ENCODE measurements at places on chromosomes 1 and 21.

GRCh38 chr21:37855271-37855646, 61.0 kb downstream of the KCNJ6 start:
- no peak for DNase-seq

- DNase-seq: peak; percentile 39
Measured at GRCh38 chr1:167491586-167492461, 26.5 kb downstream of the CD247 start.

DNA sequence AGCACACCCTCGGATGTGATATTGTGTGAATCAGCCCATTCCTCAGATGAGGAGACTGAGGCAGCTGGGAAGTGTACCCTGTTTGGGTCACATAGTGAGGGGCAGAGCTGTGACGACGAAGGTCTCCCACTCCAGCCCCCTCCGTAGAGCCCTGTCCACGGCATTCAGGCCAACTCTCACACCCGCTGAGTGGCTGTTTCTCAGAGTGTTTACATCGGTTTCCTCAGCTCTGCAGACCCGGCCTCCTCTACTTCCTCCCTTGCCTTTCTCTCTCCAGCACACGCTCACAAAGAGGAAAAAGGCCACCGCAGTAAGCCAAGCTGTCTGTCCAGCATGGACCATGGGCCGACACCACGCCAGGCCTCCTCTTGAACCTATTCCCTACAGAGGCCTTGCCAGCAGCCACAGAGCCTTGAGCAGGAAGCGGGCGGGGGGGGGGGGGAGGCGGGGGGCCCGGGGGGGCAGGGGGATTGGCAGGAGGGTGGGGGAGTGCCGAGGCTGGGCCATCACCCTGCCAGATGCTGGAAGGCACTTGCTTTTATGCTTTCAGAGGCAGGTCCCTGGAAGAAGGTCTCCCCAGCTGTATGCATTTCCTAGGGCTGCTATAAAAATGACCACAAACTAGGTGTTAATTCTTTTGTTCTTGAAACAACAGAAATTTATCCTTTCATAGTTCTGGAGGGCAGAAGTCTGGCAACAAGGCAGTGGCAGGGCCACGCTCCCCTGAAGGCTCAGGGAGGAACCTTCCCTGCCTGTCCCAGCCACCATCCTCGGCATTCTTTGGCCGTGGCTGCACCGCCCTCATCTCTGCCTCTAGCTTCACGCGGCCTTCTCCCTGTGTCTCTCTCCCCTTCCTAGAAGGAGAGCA, 178.4 kb downstream of the PSMG1 start:
- DNase-seq: no peak

- no peak for DNase-seq
Measured at GRCh38 chr1:85911742-85912141, 203.5 kb upstream of the ZNHIT6 start.

DNA sequence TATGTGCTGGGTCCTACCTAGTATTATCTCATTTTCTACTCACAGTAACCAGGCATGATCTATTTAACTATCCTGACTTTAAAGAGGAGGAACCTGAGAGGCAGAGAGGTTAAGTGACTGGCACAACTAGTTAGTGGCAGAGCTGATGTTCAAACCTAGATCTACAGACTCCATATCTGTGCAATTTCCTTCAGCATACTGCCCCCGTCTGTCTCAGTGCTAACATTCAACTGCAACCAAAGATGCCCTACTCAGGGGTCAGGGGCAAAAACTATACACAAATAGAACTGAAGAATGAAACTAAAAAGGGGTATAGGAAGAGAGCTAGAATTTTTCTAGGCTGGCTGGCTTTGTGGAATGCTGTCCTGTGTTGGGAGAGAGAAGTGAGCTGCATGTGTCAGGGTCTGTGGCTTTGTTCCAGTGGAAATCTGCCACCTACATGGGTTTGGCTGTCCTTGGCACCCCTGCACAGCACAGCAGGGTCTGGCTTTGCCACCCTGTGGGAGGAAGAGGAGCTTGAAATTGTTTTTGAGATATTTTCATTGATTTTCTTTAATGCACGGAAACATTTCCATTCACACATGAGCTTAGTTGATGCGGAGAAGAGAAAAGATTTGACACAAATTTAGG, 368.5 kb downstream of the RPS6KC1 start:
- DNase-seq: no peak

- no peak for DNase-seq
Measured at GRCh38 chr1:24911651-24912155, 18.4 kb downstream of the RUNX3 start.

- no peak for DNase-seq
Measured at GRCh38 chr1:8021676-8022266, 4.3 kb downstream of the ERRFI1 start.

DNA sequence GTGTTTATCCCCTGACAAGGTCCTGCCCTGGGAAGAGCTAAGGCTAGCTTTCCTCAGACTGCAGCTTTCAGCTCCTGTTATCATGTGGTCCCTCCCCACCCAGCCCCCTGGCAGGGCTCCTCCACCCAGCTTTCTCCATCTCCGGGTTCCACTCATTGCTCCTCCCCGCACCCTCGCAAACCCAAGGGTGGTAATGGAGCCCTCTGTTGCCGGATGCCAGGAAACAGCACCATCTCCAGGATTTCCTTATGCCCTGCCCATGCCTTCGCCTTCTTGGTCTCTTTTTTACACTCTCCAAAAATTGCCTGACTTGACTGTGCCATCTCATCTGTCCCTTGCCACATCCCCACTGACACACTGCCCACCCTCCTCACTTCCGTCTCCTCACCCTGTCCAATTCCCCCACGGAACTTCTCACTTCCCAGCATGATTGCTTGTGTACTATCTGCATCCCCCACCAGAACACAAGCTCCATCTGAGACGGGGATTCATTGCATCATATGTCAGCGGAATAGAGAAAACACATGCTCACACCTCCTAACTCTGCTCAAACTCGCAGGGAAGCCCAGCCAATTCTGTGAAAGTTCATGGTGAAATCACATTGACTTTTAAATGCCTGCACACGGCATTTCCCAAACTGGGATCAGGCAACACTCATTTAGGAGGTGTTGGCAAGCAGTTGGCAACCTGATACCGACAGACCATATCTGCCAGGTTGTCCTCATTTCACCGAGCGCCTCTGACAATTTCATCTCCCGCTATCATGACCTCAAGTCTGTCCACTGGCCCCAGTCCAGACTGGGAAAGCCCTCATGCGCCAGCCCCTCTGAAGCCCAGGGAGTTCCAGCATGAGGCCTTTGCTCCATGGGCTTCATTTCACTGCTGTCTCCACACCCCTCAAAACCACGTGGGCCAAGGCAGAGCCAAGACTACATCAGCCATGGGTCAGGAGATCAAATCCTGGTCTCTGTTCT, 201.1 kb downstream of the MATN1 start:
- DNase-seq: no peak

DNA sequence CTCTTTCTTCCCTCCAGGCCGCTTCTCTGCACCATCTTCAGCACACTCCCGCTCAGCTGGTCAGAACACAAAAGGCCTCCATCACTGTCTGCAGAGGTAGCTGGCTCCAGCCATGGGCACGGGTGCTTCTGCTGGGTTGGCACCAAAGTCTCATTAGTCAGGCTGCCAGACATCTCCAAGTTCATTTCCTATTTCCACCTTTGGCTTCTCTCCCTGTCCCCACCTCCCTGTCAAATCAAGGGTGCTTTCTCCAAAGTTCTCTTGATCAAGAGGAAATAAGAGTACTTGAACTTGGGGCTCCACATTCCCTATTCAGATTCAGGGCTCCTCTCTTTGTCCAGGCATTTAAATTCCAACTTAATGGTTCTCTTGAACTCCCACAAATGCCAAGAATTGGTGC, 33.9 kb upstream of the GRIK3 start:
- DNase-seq: no peak

DNA sequence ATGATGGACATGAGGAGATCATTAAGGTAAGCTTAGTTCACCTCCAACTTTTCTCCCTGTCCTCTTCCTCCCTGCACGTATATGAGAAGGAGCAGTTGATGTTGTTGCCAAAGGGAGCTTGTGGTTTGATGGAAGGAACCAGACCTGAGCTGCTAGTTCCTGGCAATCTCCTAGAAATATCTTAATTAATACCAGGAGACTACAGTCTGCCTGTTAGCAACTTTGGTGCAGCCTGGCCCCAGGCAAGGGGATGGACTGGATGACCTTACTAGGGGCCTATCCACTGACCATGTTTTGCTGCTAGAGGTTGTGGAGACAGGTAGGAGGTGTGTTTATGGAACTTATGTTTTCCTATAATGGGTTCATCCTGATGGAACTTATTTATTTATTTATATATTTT, 22.6 kb downstream of the TUFT1 start:
- DNase-seq: no peak

GRCh38 chr1:7335224-7335879, 435.7 kb upstream of the VAMP3 start:
- no peak for DNase-seq

DNA sequence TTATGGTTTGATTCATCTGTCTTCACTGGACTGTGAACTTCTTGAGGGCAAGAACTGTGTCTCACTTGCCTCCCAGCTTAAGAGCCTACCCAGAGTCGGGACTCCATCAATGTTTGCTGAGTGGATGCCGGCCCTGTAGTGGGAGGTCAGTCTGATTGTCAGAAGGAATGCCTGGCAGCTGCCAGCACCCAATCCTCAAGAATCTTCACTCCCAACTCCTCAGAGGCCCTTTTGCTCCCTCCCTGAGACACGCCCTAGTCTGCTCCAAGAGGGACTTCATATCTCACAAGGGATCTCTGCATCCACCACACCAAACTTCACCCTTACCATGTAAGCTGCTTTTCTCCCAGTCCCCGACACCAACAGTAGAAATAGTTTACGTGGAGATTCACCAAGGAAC, 15.2 kb upstream of the KDM4A start:
- DNase-seq: no peak

DNA sequence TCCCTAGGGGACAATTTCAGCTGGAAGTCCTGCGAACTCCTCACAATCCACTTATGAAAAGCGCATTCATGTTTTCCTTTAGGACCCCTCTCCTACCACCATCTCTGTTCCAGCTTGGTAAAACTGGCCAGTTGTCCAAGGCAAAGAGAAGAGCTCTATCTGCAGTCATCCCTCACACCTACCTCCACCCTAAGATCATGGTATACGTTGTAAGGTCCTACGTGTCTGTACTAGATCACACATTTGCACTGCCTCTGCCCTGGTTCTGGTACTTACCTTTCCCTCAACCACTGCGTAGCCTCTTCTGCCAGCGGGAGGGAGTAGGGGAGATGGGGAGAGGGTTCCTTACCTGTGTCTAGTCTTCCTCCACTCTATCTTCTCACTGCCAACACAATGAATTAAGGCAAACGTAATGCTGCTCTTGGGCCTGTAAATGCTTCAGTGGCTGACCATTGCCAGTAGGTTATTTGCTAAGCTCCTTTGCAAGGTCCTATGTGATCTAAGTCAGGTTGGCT, 739 bp upstream of the NUP133 start:
- no peak for DNase-seq

- no peak for DNase-seq
Measured at GRCh38 chr1:182059936-182060335, 1.6 kb downstream of the ZNF648 start.

DNA sequence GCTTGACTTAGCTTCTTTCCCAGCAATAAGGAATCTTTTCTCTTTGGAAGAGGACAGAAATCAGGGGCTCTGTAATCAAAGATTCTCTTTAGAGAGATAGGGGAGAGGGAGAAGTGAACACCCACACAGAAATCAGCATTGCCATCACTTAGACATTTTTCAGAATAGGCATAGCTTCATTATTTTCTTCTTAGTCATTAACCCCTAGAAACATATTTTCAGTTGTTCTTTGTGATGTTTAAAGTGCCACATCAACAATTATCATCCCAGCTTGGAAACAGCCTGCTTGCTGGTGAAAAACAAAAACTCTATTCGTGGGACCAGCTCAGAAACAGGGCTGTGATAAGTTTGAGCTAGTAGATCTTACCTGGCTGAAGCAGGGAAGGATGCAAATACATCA, 88.3 kb upstream of the SLC44A3 start:
- DNase-seq: no peak

GRCh38 chr1:77905603-77906002, 17.2 kb downstream of the NEXN start:
- no peak for DNase-seq

DNA sequence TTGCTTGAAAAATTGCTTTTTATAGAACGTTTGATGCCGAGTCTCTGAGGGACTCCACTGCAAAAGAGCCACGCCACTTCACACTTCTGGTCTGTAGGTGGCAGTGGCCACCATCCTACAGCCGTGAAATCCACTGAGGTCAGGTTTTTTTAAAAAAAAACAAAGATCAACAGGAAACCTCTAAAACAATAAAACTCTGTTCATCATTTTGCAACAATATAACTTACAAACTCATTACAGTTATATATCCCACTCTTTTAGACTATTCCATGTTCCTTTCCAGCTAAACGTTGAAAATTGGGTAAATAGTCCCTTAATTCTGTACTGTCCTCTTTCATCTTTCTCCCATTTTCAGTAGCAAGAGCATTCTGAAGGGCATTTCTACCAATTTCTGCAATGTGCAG, 64.6 kb upstream of the FMN2 start:
- no peak for DNase-seq

GRCh38 chr1:54010415-54011117, 7.4 kb downstream of the LDLRAD1 start:
- DNase-seq: no peak

DNA sequence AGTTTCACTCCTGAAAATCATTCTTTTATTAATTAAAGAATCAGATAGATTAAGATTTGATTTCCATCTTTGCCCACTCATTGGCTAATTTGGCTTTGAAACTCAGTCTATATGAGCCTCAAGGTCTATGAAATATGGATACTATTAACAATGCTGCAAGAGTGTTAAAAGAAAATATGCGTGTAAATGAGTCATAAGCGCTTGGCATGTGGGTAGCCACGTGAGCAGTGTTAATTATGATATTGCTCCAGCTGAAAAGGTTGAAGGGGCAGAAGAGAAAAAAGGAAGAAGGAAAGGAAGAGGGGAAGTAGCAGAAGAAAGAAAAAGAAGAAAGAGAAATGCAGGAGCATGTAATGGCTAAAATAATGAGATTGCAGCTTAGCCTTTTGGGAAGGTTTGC, 151.4 kb downstream of the CHRM3 start:
- no peak for DNase-seq

DNA sequence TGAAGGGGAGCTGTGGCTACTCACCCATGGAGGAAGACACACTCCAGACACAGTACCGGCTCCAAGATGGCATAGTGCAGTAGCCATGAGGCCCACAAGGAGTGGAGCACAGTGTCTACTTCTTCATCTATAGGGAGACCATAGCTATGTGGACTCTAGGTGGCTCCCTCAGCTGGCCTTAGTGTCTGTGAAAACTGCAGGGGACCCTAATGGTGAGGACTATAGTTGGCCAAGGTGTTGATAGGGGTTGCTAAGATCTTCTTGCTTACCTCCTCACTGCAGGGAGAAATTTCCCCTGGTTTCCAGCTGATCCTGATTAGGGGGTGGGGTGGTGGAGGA, 58.9 kb downstream of the DIPK1A start:
- no peak for DNase-seq

GRCh38 chr1:186775036-186775435, 53.7 kb upstream of the PLA2G4A start:
- no peak for DNase-seq

DNA sequence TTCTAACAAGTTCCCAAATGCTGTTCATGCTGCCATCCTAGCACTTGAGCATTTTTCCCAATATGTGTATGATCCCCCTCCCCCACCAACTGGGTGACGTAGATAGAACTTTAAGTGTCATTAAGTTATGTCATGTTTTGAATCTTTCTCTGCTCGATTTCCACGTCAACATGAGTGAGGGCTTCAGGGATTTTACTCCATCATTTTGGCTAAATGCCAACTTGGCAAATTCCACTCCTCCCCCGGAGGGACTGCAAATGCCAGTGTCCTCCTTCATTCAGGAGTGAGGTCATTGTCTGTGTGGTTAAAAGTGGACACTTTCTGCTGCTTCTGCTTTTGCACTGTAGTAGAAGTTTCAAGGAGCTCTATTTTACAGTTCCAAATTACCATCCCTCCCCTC, 201.7 kb downstream of the FGGY start:
- no peak for DNase-seq
